Naive thymus-derived CD4-positive, alpha-beta T cell (primary cell): ENCODE measurements at places on chromosomes 7 and 10. TPM values are rescaled to one million over a fixed set of nuclear protein-coding genes. Genes with fewer than 3 reads are reported as not detected.

The SORCS1 gene
- total RNA-seq, result not detected

The C10orf143 gene
- total RNA-seq, result 12.5 TPM

The FAM25C gene
- total RNA-seq, result not detected

The ST8SIA6 gene
- total RNA-seq, result 2.5 TPM

The GBX1 gene
- not detected for total RNA-seq

The NPC1L1 gene
- total RNA-seq, result not detected in 2 replicates

DNA sequence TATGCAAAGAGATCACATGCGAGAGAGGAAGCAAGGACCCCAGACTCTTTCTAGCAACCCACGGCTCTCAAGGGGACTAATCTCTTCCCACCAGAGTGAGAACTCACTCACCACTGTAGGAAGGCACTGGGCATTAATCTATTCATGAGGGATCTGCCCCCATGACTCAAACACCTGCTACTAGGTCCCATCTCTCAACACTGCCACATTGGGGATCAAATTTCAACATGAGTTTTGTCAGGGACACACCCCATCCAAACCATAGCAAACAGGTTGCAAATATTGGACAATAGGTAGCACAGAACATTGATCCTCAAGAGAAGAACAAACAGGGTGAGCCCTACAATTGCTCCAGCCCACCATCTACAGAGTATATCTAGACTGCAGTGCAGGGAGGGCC is 740.6 kb downstream of the LRMDA start:
- DNase-seq, result no peak

DNA sequence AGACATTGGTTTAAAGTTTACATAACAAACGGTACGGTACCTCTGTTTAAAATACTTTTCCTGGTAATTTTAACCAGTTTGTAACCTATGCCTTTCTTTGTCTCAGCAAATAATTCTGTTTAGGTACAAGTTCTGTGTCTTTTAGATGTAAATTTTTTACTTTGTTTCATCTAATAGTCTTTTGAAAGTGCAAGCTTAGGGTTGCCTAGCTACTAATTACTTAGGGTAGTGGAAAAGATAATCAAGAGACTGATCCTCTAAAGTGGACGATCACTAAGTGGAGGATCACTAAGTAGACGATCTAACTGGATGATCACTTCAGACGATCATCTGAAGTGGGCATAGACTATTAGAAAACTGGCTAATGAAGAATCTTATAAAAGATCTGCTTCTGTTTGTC is 16.1 kb upstream of the FKBP9 start:
- no peak for DNase-seq

- DNase-seq, result no peak
Measured at GRCh38 chr10:30600005-30600404, 29.5 kb downstream of the LYZL2 start.

DNA sequence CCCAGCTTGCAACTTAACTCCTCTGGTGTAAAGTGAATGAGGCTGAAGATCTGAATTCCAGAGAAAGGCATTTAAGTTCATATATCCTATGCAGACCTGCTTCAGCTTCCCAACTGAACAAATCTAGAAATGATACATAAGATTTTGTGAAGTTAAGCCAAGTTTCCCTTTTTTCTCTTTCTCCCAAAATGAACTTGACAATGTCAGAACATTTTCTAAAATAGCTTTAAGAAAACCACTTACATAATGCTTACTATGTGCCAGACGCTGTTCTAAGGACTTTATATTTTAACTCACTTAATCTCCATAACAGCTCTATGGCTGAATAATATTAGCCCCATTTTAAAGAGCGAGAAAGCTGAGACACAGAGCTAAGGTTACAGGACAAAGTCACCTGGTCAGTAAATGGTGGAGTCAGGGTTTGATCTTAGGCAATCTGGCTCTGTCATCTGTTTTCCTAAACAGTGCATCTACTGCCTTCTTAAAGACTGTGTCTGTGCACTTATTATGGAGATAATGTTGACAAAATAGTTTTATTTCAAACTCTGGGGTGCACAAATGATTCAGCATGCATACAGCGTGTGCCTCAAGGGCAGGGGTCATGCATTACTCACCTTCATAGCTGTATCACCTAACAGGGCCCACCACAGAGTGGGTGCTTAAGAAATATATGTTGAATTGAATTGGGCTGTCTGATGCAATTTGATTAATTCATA is 66.8 kb downstream of the RHOBTB1 start:
- no peak for DNase-seq

- peak; percentile 91 for DNase-seq
Measured at GRCh38 chr7:138903186-138903820, 77.9 kb downstream of the KIAA1549 start.

DNA sequence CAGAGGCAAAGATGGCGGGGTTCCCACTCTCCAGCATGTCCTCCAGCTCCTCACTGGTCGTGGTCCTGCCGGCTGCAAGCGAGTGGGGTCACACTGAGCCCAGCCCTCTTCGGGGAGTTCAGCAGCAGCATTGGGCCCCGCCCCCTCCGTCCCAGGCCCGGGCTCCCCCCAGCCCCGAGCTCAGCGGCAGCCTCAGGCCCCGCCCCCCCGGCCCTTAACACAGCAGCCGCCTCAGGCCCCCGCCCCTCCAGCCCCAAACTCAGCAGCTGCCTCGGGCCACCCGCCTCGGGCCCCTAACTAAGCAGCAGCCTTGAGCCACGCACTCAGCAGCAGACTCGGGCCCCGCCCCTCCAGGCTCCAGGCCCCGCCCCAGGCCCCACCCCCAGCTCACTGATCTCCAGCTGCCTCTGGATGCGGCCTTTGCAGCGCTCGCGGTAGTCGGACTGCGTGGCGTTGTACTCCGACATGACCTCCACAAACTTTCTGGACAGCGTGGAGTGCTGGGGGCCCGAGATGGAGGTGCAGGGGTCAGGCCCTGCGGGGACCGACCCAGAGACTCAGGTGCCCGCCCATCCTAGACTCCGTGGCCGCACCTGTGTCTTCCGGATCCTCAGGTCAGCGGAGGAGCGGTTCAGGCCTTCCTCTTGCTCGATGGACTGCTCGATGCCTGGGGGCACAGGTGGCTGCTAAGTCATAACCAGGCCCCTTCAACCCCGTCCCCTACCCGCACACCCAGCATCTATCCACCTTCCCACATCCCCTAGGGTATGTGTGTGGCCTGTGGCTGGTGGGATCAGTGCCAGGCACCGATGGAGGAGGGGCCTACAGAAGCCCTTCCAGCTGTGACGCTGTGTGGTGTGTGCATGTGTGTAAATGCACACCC is 15.5 kb downstream of the STX1A start:
- peak; percentile 43 for DNase-seq

DNA sequence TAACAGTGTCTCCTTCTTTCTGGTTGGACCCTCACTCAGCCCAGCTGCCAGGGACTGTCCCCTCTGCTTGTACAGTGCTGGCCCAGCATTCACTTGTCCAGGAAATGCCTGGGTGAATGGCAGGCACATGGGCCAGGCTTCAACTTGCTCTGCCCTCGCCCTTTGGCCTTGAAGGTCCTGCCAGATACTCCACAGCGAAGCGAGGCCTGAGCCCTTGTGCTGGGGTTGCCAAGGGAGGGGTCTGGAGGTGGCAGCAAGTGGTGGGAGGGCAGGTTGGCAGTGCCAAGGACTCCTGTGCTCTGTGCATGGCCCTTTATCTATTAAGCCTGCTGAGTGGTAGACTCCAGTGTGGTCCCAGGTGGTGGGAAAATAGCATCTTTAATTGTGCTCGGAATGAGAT is 75.7 kb downstream of the CDH23 start:
- no peak for DNase-seq

GRCh38 chr7:84912993-84913635 is 273.7 kb downstream of the SEMA3D start:
- DNase-seq, result no peak

DNA sequence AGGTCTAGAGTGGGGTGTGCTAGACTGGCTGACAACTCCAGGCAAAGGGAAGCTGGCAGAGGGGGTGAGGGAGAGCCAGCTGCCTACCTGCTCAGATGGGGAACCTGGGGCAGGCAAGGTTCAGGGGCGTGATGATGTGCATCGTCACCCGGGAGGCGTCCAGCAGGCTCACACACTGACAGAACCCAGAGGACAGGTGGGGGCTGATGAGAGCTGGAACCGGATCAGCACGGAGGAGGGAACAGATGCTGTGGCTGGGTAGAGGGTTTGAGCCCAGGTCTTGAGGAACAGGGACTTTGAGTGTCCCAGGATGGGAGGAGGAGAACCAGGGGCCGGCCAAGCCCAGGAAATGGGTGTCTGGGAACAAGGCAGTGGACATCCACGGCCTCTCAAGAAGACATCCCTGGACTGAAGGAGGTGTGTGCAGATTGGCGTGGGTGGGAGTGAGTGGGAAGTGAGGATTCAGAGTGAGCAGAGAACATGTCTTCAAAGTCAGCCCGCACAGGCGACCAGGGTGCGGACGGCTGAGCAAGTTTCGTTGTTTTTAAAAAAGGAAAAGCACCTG is 3.9 kb downstream of the RASGEF1A start:
- DNase-seq, result no peak

GRCh38 chr7:15586266-15586665 is 24.5 kb upstream of the AGMO start:
- DNase-seq, result no peak

GRCh38 chr10:18100669-18101068 is 39.6 kb upstream of the CACNB2 start:
- DNase-seq, result no peak

- no peak for DNase-seq
Measured at GRCh38 chr10:125043841-125044658, 102.1 kb downstream of the ZRANB1 start.

- no peak for DNase-seq
Measured at GRCh38 chr10:128058750-128059134, 67.5 kb downstream of the MKI67 start.

DNA sequence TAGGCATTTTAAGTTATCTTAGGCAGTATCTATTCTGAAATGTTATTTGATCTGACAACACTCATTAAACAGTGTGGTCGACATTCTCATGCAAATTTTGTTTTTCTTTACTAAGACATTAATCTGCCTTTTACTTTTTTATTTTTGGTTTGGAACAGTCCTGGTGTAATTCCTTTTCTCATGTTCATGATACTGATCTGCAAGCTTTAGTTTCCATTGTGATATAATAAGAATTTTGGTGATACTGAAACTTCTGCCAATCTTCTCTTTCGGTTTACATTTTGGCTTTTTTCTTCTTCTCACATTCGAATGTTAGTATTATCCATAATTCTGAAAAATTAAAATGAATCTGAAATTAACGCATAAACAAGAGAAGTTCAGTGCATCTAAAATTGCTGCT is 281.9 kb upstream of the MTPN start:
- DNase-seq, result no peak

- no peak for DNase-seq
Measured at GRCh38 chr10:132964231-132964630, 21.9 kb upstream of the CFAP46 start.

- DNase-seq, result no peak
Measured at GRCh38 chr10:81784111-81784597, 90.8 kb upstream of the NRG3 start.
